ENCODE measurements at places on chromosomes 1 and 21.

DNA sequence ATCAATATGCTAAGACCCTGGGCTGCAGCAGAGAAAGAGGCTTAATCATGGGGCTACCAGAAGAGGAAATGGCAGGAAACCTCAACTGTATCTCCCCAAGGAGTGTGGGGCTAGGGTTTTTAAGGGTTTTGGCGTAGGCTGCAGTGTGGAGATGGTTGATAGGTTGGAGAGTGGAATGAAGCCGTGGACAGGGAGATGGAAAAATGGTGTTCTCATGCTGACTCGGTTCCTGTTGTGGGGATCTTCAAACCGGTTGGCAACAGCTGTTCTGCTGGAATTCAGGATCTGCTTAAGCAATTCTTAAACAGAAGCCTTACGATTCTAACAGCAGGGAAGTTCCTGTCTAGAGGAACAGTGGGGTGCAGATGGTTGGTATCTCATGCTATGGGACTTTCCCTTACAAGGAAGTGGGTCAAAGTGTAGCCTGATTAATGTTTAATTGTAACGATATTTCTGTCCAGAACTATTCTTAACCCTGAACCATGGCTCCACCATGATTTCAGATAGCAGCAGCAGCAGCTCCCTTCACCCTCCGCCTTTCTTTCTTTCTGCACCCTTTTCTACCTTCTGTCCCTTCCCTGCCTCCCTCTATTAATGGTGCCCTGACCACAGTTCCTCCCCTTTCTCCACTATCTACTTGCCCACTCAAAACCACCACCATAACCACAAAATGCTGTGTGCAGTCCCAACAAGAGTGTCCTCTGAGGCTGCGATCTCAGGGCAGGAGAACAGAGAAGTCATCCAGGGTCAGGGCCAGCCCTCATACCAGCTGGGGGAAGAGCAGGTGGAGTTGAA lies 30.8 kb downstream of the RSPH1 start:
- DNase-seq: no peak

GRCh38 chr1:55146781-55147180 lies 68.4 kb downstream of the USP24 start:
- DNase-seq: no peak

DNA sequence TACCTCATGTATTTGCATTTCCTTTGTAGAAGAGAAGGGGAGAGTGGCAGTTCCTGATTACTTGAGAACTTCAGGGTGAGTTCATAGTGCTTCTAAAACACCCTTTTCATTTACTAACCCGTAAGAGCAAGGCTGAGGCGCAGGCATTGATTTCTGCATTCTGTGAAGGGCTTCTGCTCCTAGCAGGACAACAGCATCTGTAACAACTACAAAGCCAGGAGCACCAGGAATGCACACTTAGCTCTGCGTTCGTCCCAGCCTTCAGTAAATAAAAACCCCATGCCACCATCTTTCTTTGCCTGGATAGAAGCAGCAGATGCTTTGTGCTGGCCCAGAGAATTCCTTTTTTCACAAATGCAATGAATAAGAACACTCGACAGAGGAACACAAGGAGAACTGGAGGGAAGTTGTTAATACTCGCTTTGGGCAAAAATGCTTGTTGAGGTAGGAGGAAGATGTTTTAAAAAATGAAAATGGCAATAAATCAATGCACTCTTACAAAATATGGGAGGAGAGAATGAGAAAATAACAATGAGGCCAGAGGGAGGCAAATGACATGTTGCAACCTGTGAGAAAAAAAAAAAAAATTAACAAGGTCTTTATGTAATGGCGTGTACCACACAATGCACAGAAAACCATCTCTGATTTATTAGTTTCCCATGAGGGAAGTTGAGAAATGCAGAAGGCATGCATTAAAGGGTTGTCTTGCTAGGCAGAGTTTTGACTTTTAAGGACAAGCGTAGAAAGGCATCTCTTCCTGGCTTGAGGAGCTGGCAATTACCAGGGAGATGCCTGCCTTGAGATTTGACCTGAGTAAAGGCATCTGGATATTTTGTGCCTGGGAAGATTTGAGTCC lies 418.8 kb downstream of the DISC1 start:
- no peak for DNase-seq

DNA sequence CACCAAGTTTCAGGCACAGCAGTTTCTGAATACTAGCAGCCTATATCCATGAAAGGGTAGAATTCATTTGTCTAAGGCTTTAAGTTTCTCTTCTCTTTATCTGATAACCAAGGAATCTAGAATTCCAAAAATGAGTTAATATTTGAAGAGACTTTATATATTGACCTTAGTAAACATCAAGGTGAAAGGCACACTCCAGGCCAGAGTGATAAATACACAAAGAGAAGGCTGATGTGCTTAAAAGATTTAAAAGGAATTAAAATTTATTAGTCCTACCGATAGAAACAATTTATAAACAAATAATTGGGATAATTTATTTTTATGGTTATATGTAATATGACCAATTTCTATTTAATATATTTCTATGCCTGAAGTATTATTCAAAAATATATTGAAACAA lies 93.4 kb upstream of the DESI2 start:
- DNase-seq: no peak

DNA sequence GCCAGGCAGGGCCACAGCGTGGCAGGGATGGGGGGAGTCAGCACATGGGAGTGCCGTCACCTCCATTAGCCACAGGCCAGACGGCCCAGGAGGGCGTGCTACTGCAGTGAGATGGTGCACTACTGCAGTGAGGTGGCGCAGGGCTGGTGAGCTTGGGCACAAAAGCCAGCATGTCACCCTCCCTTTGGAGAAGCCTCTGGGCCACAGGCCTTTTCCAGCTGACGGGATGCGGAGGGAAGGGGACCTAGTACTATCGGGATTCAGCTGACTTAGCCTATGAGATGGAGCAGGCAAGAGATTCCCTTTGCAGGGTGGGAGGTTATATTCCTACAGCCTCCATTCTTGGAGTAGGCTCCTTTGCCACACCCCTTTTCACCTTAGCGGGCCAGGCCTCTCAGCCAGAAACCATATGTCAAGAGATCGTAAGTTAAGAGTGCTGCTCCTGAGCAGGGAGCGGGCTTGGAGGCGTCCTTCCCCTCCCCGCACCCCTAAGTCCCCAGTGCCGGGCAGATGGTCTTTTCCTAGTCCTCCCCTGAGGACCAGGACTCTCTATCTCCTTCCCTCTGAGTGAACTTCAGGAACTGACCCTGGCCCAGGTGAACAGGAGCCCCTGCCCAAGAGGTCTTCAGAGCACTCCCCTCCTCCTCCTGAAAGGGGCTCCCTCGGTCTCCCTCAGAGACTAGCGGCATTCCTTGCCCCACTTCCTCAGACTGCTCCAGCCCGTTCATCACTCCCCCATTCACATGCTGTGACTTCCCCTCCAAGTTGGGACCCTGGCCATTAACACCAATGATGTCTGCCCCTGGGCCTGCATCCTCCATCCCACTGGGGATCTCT lies 8.2 kb downstream of the NES start:
- DNase-seq: no peak

GRCh38 chr1:117608115-117608615 lies 2.3 kb downstream of the TENT5C start:
- no peak for DNase-seq

DNA sequence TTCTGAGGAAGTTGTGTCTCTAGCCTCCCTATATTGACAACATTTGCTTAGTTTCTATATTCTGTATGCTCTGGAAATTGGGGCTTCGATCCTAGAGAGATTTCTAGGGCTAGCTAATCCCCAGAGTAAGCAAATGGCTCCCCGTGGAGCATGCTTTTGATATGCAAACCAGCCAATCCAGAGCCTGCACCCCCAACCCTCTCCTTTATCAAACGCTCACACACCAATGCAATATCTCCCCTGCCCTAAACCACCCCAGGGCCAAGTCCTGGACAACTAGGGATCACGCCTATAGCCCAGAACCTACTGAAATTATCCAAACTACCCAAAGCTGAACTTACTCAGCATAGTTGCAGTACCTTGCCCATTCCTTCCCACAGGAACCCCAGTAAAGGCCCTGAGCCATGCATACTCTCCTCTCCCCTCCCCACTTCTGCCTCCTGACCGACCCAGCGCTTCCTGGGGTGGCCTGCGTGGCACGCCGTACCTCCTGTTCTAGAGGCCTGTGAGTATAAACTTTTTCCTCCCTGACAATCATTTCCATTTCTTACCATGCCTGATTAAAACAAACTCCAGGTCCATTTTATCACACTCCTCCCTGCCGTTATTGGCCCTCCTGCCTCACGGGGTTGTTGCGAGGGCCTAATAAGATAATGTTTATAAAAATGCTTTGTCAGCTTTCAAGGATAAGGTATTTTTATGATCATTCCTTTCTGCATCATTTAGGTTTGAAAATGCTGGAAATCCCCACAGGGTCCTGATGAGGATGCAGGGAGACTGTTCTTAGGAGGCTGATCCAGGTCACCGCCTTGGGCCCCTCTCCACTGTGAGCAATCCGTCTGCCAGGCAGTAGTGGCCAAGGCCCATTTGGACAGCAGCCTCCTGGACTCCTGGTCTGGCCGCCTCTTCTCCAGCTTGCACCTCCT lies 102.7 kb downstream of the TENT5C start:
- no peak for DNase-seq

GRCh38 chr1:200015811-200016210 lies 11.7 kb upstream of the NR5A2 start:
- DNase-seq: no peak
